HepG2 (cell line): ENCODE measurements at places on chromosomes 1 and 21. TPM values are rescaled to one million over a fixed set of nuclear protein-coding genes. Genes with fewer than 3 reads are reported as not detected.

Gene FAM131C
- not detected in 2 replicates for total RNA-seq

Gene MTMR11
- total RNA-seq: 0.27 and 0.49 TPM in 2 replicates

Gene MYBPH
- total RNA-seq: not detected in 2 replicates

Gene ZNF697
- total RNA-seq: 7.1 and 7.3 TPM in 2 replicates

- H3K27me3 ChIP-seq: peaks cover 2% of the 10 kb centered on the region; the same call in 1 of the 2 replicates
- H3K4me1 ChIP-seq: no peaks in the 10 kb centered on the region
- no peak for DNase-seq
- H3K36me3 ChIP-seq: no peaks in the 10 kb centered on the region
- no peak overlapping the region for H3K27ac ChIP-seq
- no peak overlapping the region for H3K4me3 ChIP-seq
Observed at GRCh38 chr21:32868631-32869454, 97.3 kb upstream of the PAXBP1 start.

- H3K27me3 ChIP-seq: no peaks in the 10 kb centered on the region
- no peaks in the 10 kb centered on the region for H3K36me3 ChIP-seq
- DNase-seq: no peak
Observed at GRCh38 chr21:28683982-28684752, 308.5 kb downstream of the LTN1 start.

GRCh38 chr1:154778275-154778674 lies 91.8 kb downstream of the KCNN3 start:
- no peak overlapping the region for H3K4me3 ChIP-seq
- DNase-seq: no peak
- H3K27ac ChIP-seq: no peak overlapping the region
- no peaks in the 10 kb centered on the region for H3K4me1 ChIP-seq
- no peaks in the 10 kb centered on the region for H3K36me3 ChIP-seq

GRCh38 chr1:183263886-183264602 lies 78.0 kb downstream of the LAMC2 start:
- DNase-seq: no peak
- no peaks in the 10 kb centered on the region for H3K4me1 ChIP-seq
- H3K4me3 ChIP-seq: no peak overlapping the region
- H3K36me3 ChIP-seq: no peaks in the 10 kb centered on the region
- no peak overlapping the region for H3K27ac ChIP-seq

- H3K4me3 ChIP-seq: no peak overlapping the region
- no peaks in the 10 kb centered on the region for H3K4me1 ChIP-seq
Observed at GRCh38 chr1:159879977-159880376, 17.5 kb upstream of the VSIG8 start.

DNA sequence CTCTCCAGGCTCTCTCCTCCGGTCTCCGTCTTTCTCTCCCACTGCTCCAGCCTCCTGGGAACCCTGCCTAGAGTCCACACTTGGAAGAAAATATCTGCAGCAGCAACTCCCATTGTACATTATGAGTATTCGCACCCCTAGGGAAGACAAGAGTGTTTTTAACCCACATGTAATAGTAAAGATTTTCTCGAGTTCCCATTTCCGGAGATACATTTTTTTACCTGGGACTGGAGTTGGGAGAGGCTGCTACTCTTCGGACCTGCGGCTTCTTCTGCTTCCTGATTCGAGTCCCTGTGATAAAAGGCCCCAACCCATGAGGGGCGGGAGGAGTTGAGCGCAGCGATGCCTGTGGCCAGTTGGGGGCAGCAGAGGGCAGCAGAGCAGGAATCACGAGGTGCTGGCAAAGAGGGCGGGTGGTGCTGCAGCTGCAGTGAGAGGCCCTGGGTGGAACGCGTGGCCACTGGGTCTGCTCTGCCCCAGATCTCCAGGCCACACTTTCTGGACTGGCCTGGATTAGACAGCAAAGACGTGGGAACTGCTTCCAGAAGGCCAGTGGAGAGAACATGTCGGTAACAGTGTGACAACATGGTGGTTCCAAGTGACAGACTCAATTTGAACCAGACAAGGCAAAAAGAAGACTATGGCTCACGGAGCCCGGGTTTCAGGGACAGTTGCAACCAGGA lies 221.0 kb upstream of the CSF3R start:
- no peaks in the 10 kb centered on the region for H3K36me3 ChIP-seq
- no peaks in the 10 kb centered on the region for H3K4me1 ChIP-seq
- H3K27ac ChIP-seq: no peak overlapping the region
- H3K4me3 ChIP-seq: no peak overlapping the region

DNA sequence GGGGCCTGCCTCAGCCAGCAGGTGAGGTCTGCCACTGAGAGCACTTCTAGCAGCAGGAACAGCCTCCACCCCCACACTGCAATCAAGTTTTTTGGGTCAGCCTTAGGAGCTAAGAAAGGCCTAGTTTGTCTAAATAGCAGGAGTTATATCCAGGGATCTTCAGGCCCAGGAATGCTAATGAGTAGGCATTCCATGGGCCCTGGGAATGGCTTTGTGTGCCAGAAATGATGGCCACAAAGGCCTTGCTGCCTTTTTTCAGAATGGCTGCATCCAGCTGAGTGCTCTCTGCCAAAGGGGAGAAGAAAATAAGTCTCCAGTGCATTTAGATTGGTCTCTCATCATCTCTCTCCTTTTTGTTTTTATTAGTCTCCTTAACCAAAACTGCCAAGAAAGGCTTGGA lies 2.8 kb downstream of the MRTO4 start:
- no peak for DNase-seq
- H3K4me3 ChIP-seq: no peak overlapping the region
- H3K4me1 ChIP-seq: peaks cover 34% of the 10 kb centered on the region
- H3K27ac ChIP-seq: no peak overlapping the region
- H3K27me3 ChIP-seq: no peaks in the 10 kb centered on the region; the same call in 2 of the 3 replicates

DNA sequence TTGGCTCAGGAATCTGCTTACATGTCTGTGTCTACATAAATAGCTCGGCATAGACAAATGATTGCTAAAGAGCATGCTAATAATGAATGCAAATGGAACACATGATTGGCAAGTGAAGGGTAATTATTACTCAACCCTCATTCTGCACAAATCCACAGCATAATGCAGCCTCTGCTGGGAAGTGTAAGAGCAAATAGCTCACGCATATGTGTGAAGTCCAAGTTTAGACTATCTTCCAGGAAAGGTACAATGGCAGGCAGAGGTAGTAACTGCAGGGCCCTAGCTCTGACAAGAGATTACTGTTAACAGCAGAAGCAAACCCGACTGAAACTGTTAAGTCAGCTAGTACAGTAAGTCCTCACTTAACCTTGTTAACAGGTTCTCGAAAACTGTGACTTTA lies 7.0 kb upstream of the IL6R start:
- peaks cover 25% of the 10 kb centered on the region for H3K4me1 ChIP-seq
- DNase-seq: no peak
- no peak overlapping the region for H3K4me3 ChIP-seq
- no peaks in the 10 kb centered on the region; the same call in 1 of the 2 replicates for H3K27me3 ChIP-seq
- H3K36me3 ChIP-seq: no peaks in the 10 kb centered on the region

DNA sequence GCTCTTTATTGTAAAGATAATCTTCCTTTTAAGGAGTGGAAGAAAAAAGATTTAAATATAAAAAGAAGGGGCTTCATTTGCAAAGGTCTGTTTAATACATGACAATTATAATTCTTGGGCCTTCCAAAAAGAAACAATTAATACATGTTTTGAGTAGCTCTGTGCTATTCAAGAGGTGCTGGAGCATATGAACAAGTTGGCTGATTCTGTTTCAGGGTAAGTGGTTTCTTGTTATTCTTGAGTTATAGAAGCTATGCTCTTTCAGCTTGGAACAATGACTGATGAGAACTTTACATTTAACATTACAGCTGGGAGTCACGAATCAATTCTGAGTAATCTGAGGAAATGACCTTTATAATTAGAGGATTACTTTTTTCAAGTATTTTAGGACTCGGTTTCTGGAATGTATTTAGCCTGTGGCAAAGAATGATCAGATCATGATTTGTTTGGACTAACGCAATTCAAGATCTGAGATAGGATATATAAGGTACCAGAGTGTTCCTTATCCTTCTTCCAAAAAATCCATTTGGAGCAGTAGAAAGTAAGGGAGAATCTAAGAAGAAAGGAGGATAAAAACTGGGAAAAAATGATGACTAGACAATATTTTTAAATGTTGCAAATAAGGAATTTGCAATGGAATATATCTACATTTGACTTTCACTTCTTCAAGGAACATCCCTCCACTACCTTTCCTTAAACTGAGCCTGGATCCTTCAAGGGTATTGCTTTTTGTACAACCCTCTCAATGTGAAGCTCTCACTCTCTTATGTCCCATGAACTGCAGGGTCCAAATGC lies 77.1 kb upstream of the KCTD3 start:
- DNase-seq: no peak
- no peak overlapping the region for H3K27ac ChIP-seq
- H3K4me3 ChIP-seq: no peak overlapping the region
- no peaks in the 10 kb centered on the region for H3K4me1 ChIP-seq

- no peaks in the 10 kb centered on the region for H3K27me3 ChIP-seq
- H3K27ac ChIP-seq: no peak overlapping the region
- no peak overlapping the region for H3K4me3 ChIP-seq
- H3K4me1 ChIP-seq: no peaks in the 10 kb centered on the region
- no peaks in the 10 kb centered on the region for H3K36me3 ChIP-seq
- no peak for DNase-seq
Observed at GRCh38 chr1:227305894-227306626, 12.2 kb downstream of the CDC42BPA start.

- H3K36me3 ChIP-seq: no peaks in the 10 kb centered on the region
- no peak for DNase-seq
- 0 out of 2 replicates have a peak, but pooled peaks cover 5% of the 10 kb centered on the region for H3K4me1 ChIP-seq
- H3K4me3 ChIP-seq: no peak overlapping the region
- H3K27me3 ChIP-seq: peaks cover 22% of the 10 kb centered on the region; the same call in 2 of the 3 replicates
Observed at GRCh38 chr1:76075877-76076276, 1.3 kb downstream of the ST6GALNAC3 start.

- H3K4me1 ChIP-seq: no peaks in the 10 kb centered on the region
- H3K27ac ChIP-seq: no peak overlapping the region
- H3K4me3 ChIP-seq: no peak overlapping the region
- no peaks in the 10 kb centered on the region for H3K36me3 ChIP-seq
- no peak for DNase-seq
Observed at GRCh38 chr1:201606096-201606495, 67.2 kb downstream of the NAV1 start.

- H3K27me3 ChIP-seq: no peaks in the 10 kb centered on the region
- no peak overlapping the region for H3K27ac ChIP-seq
- peaks cover 13% of the 10 kb centered on the region for H3K4me1 ChIP-seq
- H3K4me3 ChIP-seq: no peak overlapping the region
- no peak for DNase-seq
- H3K36me3 ChIP-seq: peaks cover 19% of the 10 kb centered on the region
Observed at GRCh38 chr1:231264642-231265041, 23.6 kb downstream of the GNPAT start.

- no peak overlapping the region for H3K4me3 ChIP-seq
- H3K4me1 ChIP-seq: peaks cover 5% of the 10 kb centered on the region
- H3K27me3 ChIP-seq: no peaks in the 10 kb centered on the region
- no peak overlapping the region for H3K27ac ChIP-seq
Observed at GRCh38 chr1:207808322-207808705, 56.5 kb downstream of the CD46 start.

DNA sequence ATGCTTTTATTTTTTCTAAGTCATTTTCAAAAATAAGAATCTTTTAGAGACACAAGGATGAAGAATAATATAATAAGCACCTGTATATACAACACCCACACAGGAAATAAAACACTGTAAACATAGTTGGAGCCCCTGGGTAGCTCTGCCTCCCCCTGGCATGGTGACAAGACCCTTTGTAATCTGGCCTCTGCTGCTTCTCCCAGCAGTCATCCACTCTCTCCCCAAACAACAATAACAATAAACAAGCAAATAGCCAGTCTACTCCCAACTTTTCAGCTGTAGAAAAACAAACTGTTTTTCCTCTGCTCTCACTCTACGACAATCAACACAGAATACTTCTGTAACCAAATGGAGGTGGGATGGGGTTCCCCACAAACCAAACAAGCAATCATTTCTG lies 110.1 kb downstream of the CSMD2 start:
- H3K4me1 ChIP-seq: no peaks in the 10 kb centered on the region
- DNase-seq: no peak
- no peak overlapping the region for H3K4me3 ChIP-seq
- H3K36me3 ChIP-seq: no peaks in the 10 kb centered on the region
- H3K27me3 ChIP-seq: no peaks in the 10 kb centered on the region

DNA sequence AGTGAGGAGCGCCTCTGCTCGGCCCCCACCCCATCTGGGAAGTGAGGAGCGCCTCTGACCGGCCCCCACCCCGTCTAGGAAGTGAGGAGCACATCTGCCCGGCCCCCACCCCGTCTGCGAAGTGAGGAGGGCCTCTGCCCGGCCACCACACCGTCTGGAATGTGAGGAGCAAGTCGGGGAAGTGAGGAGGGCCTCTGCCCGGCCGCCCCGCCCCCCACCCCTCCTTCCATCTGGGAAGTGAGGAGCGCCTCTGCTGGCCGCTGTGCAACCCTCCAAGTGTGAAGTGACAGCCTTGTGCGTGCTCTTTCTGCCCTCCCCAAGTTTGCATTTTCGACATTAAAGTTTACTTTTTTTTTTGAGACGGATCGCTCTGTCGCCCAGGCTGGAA lies 5.1 kb upstream of the ZZZ3 start:
- peak overlapping the region; percentile 26 for H3K4me3 ChIP-seq
- H3K36me3 ChIP-seq: no peaks in the 10 kb centered on the region
- H3K27ac ChIP-seq: no peak overlapping the region
- H3K4me1 ChIP-seq: peaks cover 12% of the 10 kb centered on the region
- peak; percentile 41 for DNase-seq

DNA sequence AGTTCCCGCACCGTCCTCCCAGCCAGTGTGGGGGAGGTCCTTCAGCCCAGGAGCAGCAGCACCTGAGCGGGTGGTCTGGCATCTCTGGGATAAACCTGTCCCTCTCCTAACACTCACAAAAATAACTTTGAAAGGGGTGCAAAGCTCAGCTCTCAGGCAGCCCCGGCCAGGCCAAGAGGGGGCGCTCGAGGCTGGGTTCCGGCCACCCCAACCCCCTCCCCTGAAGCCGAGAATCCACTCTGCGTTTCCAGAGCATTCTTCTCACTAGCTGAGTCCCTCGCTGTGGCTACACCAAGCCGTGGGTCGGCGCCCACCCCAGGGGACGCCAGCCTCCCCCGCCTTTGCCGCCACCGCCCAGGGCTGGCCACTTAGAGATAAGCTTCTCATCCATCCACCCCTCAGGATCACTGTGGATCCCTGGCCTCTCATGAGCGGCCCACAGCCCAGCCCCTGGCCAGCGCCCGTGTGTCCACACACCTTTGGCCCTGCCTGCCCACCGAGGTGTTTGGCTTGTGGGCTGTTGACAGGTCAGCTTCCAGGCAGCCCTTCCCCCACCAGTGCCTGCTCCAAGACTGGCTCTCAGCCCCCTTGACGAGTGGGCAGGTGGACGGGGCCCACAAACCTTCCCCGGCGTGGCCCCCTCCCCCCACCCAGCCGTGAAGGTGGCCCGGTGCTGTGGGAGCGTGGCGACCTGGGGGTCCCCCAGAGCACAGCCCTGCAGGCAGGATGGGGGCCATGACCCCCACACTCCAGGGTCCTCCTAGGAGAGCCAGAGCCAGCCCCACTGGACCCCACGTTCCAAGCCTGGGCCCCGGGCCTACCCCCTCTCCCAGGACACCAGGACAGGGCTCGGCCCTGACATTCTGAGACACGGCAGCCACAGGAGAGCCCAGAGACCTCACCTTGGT lies 1.9 kb downstream of the FTCD start:
- no peaks in the 10 kb centered on the region; the same call in 1 of the 2 replicates for H3K27me3 ChIP-seq
- H3K27ac ChIP-seq: peak overlapping the region; percentile 83
- H3K4me1 ChIP-seq: peaks cover 64% of the 10 kb centered on the region
- peak; percentile 54 for DNase-seq
- peak overlapping the region; percentile 96 for H3K4me3 ChIP-seq
- H3K36me3 ChIP-seq: peaks cover 11% of the 10 kb centered on the region; the same call in 1 of the 3 replicates

GRCh38 chr21:29443411-29444010 lies 144.8 kb downstream of the BACH1 start:
- H3K4me3 ChIP-seq: no peak overlapping the region
- DNase-seq: no peak
- H3K36me3 ChIP-seq: no peaks in the 10 kb centered on the region
- no peaks in the 10 kb centered on the region for H3K4me1 ChIP-seq
- H3K27me3 ChIP-seq: no peaks in the 10 kb centered on the region

GRCh38 chr1:151147665-151148064 lies 1.2 kb upstream of the SEMA6C start:
- H3K4me3 ChIP-seq: peak overlapping the region; percentile 68
- peak; percentile 64 for DNase-seq
- H3K27me3 ChIP-seq: no peaks in the 10 kb centered on the region
- no peaks in the 10 kb centered on the region for H3K36me3 ChIP-seq
